ENCODE measurements at places on chromosomes 4 and X.

GRCh38 chr4:153639833-153640802 is 44.0 kb upstream of the TLR2 start:
- DNase-seq: no peak

- DNase-seq: no peak
Observed at GRCh38 chr4:2937146-2937857, 25.9 kb downstream of the NOP14 start.

DNA sequence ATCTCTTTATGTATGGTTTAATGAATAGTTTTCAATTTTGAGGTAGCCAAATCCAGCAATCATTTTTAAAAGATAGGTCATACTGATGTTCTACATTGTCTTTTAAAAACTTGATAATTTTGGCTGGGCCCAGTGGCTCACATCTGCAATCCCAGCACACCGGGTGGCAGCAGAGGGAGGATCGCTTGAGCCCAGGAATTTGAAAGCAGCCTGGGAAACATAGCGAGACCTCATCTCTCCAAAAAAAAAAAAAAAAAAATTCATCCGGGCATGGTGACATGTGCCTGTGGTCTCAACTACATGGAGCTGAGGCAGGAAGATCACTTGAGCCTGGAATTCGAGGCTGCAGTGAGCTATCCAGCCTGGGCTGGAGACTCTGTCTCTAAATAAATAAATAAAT is 419.8 kb downstream of the GALNTL6 start:
- no peak for DNase-seq

GRCh38 chr4:117847849-117848248 is 186.4 kb upstream of the NDST3 start:
- DNase-seq: no peak

- DNase-seq: no peak
Observed at GRCh38 chr4:40952217-40952616, 202.5 kb downstream of the NSUN7 start.

GRCh38 chrX:120642871-120643270 is 13.0 kb upstream of the C1GALT1C1 start:
- no peak for DNase-seq

DNA sequence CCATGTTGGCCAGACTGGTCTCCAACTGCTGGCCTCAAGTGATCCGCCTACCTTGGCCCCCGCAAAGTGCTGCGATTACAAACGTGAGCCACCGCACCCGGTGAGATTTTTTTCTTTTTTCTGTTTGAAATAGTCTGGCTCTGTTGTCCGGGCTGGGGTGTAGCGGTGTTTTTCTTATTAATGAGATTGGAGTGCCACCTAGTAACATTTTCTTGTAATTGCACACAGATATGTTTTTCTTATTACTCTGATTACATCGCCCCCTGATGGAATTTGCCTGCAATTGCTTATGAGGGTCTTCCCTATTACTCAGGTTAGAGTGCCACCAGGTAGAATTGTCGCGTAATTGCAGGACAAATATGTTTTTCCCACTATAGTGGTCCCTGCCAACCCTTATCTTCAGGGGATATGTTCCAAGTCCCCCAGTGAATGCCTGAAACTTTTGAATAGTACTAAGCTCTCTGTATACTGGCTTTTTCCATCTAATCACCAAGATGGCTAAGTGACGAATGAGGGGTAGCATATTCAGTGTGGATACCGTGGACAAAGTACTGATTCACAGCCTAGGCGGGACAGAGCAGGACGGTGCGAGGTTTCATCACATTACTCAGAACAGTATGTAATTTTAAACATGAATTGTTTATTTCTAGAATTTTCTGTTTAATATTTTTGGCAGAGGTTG is 8.6 kb upstream of the PDHA1 start:
- no peak for DNase-seq

- DNase-seq: no peak
Observed at GRCh38 chrX:78708262-78708661, 39.3 kb upstream of the LPAR4 start.

- no peak for DNase-seq
Observed at GRCh38 chr4:74237425-74237966, 70.8 kb upstream of the EPGN start.

DNA sequence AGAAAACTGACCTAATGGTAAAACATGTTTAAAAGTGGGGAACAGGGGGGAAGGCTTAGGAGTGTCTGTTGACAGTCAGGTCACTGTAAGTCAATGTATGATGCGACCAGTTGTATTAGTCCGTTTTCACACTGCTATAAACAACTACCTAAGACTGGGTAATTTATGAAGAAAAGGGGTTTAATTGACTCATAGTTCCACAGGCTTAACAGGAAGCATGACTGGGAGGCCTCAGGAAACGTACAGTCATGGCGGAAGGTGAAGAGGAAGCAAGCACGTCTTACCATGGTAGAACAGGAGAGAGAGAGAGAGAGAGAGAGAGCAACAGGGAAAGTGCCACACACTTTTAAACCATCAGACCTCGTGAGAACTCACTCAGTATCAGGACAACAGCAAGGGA is 13.0 kb upstream of the PLAC1 start:
- DNase-seq: no peak

DNA sequence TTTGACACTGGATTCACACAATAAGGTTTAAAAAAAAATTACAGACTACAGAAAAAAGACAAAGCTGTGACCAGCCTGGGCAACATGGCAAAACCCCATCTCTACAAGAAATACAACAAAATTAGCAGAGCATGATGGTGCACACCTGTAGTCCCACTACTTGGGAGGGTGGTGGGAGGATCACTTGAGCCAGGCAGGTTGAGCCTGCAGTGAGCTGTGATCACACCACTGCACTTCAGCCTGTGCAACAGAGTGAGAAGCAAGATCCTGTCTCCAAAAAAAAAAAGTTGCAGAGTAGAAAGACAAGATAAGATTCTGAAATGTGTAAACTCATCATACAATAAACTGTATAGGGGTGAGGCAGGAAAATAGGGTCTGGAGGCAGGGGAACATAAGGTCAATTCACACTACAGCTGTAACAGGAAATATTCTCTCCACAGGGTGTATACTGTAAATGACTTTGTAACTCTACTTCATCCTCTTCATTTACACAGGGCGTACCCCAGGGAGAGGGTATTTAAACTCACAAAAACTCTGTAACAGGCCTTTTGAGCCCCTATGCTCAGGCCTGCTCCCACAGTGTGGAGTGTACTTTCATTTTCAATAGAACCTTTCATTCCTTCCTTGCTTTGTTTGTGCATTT is 112.6 kb upstream of the MAPK10 start:
- DNase-seq: no peak

DNA sequence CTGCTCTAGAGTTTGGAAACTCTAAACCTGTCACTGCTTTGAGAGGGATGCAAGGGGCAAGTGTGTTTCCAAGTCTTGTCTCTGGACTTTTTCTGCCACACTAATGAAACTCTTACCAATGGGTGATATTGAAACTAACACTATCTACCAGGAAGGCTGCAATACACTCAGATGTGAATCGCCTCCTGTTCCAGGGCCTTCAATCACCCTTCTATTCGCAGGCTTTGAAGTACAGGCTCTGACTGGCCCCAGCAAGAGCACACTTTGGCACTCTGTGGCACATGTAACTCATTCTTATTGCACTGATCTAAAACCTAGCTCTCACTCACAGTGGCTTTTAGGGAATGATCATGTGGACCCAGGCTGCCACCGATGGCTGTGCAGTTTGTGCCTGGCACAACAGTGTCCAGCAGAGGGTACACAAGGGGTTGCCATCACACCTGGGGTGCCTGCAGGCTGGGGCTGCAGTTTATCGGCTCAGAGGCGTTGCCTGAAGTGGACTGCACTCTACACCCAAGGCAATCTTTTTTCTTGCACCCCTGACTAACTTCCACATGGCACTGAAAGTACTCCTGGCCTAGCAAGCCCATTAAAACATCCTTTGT is 210.8 kb downstream of the MGST2 start:
- DNase-seq: no peak

- DNase-seq: no peak
Observed at GRCh38 chr4:185379326-185380295, 16.1 kb downstream of the LRP2BP start.

DNA sequence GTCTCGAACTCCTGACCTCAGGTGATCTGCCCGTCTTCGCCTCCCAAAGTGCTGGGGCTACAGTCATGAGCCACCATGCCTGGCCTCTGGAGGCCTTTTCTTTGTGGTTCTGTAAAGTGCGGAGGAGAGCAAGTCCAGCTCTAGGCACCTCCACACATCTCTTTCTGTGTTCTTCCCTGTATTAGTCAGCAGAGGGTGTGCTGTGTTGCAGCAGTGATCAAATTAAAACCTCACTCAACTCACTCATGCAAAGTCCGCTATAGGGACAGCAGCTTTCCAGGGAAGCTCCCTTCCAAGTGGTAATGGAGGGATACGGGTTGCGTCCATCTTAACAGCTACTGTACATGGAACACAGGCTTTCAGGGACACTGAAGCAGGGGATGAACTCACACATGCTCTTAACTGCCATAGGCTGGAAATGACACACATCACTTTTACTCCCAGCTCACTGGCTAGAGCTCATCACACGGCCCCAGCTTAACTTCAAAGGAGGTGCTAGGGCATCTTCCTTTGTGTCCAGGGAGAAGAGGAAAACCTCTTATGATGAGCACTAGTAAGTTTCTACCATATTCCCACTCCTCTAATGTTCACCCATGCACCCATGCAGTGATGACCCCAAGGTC is 36.0 kb upstream of the CCNG2 start:
- no peak for DNase-seq

- DNase-seq: no peak
Observed at GRCh38 chrX:38341442-38341841, 11.0 kb upstream of the OTC start.

DNA sequence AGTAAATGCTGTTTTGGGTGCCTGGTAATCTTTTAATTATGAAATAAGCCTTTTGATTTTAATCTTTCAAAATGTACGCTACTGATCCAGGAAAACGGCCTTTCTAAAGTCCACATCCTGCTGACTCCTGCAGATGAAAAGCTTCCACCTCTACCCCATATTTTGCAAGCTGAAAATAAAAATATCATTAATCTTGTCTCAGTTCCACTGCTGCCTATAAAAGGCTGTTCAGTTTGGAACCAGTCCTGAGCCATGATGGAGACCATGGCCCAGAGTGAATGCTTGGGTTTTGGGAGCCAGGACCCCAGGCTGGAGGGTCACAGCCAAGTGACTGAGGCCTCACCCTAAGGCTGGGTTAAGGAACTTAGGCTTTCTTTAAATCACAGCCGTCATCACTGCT is 110.8 kb downstream of the AFF1 start:
- DNase-seq: no peak

DNA sequence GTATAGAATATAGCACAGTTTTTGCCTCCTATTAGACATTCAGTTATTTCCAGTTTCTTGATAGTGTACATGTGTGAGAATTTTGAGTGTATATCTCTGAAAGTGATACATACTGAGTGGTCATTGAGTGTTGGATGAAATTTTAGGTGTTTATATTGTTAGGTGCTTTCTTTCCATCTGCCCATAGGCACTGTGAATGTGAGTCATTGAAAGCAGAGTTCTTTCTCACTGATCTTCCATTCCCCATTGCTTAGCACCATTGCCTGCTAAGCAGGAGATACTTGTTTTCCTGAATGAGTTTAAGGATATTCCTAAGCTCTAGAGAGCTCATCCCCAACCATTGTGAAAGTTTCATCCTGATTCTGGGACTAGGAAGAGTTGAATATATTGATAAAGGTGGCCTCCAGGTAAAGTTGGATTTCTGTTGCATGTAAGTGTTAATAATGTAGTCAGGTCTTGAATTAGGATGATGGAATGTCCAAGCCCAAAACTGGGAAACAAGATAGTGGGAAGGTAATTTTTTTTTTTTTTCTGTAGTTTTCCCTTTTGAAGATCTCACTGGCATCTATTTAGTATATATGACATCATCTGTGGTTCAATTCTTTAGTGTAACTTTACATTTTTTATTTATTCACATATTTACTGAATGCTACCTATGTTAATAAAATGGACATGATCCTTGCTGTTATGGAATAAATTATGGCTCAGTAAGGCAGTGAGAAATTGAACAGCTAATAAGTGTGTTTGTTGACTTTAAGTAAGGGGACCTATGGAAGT is 22.1 kb downstream of the UBE2K start:
- DNase-seq: no peak

DNA sequence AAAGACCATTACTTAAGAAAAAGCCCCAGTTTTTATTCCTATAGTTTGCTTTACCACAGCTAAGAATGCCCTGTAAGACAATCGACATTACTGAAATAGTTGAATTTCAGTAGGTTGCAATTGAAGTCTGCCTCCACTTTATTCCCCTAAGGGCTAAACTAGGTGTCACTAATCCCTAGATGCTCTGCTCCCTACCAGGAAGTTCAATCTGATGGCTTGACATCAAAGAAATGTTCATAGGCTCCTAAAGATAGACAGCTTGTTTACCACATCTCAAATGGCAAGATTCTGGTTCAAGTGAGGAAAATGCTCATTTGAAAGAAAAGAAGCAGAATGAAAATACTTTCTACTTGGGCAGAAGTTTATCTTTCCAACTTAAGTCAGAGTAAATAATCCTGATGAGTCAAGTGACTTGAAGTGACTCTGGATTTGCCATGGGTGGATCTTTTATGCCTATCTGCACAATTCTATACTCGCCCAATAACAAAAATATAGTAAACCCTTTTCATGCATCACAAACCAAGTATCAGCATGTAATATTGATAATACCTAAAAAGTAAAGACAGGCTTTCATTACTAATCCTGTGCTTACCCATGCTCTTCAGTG is 117.2 kb downstream of the SH3RF1 start:
- DNase-seq: no peak

DNA sequence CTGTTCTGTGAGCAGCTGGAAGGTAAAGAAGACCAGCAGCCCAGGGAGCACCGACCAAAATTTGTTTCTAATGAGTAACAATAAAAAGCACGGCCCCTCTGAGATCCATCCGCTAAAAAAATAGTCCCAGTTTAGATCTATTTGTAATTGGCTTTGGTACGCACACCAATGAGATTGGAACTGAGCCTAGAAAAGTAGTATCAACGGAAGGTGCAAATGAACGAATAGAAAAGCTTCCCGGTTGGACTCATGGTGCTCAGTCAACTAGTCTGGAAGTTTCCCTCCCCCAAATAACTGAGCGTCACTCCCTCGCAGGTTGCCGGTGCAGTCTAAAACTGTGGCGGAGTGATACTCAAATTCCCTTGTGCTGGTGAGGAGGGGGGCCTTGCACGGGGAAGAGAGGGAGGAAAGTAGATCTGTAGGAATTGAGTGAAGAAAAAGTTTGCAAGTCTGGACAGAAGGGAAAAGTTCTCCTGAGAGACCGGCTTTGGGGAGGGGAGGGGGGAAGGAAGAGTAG is at the start of gene COL4A5:
TSS of gene COL4A5 (plus strand) at position 413 of the 517 bp plus-strand sequence. CDS start 288 bp downstream, outside the sequence.
- no peak for DNase-seq

DNA sequence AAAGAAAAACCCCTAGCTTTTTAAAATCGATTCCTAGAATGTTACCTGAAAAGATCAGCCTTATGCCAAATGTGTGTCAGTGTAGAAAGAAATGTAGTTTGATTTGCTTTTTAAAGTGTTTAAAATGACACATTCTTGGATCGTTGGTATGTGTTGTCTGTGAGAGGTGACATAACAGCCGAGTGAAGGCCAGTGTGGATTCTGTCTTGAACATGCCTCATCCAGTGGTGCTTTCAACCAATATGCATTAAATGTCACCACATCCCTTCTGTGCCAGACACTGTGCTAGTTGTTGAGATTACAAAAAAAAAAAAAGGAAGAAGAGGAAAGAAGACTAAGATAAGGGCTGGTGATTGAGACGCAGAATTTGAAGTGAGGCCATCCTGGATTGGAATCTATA is 994.2 kb upstream of the TENM3 start:
- DNase-seq: no peak

GRCh38 chr4:13750594-13750993 is 123.1 kb upstream of the BOD1L1 start:
- DNase-seq: no peak

GRCh38 chr4:7761720-7762119 is 177.9 kb downstream of the AFAP1 start:
- no peak for DNase-seq

GRCh38 chr4:59655996-59656395 is 1544.1 kb upstream of the ADGRL3 start:
- DNase-seq: no peak
